ENCODE measurements at places on chromosomes 4 and X.
A peak's percentile ranks its signal among the peaks of the same experiment; 100 is the strongest.

GRCh38 chrX:111181951-111182350, 86.0 kb downstream of the PAK3 start:
- no peak for DNase-seq

DNA sequence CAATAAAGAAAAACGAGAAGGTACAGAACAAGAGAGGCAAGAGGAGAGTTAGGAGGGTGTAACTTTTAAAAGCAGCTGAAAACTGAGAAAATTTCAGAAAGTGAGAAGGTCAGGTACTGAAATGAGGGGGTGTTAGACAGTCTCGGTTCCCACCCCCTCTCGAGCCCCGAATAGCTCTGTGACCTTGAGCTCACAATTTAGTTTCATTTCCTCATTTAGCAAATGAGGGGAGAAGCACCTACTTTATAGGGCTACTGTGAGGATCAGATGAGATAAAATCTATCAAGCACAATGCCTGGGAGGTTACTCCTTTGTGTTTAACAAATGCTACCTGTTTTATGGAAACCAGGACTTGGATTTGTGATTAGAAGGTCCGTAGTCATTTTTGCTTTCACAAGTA, 4.9 kb downstream of the UGT8 start:
- DNase-seq = no peak

GRCh38 chr4:88938138-88938537, 118.8 kb downstream of the FAM13A start:
- DNase-seq = no peak

GRCh38 chrX:70196961-70197720, 19.9 kb downstream of the DGAT2L6 start:
- DNase-seq = peak; percentile 59

GRCh38 chrX:74449322-74449936, 28.1 kb downstream of the SLC16A2 start:
- DNase-seq = peak; percentile 18

- DNase-seq = no peak
Measured at GRCh38 chrX:47204970-47205369, 11.3 kb downstream of the UBA1 start.

GRCh38 chrX:154460326-154460725, 2.2 kb downstream of the PLXNA3 start:
- DNase-seq = no peak

- no peak for DNase-seq
Measured at GRCh38 chrX:69318651-69319340, 153.5 kb upstream of the PJA1 start.

GRCh38 chr4:40629401-40630334, at the start of gene RBM47:
TSS of gene RBM47 (minus strand) at chr4:40629864. CDS start at chr4:40438893, 190,971 bp downstream.
- peak; percentile 47 for DNase-seq

DNA sequence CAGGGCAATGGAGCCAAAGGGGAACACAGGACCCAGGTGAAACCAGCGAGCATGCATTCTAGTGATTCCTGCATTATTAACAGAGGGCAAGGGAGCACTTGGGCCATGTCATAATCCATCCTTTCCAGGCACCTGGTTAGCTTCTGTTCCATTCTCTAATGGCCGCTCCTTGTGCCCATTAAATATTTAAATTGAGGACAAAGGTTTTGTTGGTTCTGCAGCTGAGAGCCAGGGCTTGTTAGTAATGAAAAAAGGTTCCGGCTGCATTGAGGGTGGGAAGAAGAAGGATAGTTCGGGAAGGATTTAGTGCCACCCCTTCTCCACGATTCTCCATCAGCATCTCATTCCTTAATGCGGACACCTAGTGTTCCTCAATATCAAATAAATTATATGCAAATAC, 13.6 kb downstream of the SOD3 start:
- DNase-seq = no peak

GRCh38 chrX:47831788-47832187, 4.9 kb upstream of the ZNF81 start:
- DNase-seq = peak; percentile 53

DNA sequence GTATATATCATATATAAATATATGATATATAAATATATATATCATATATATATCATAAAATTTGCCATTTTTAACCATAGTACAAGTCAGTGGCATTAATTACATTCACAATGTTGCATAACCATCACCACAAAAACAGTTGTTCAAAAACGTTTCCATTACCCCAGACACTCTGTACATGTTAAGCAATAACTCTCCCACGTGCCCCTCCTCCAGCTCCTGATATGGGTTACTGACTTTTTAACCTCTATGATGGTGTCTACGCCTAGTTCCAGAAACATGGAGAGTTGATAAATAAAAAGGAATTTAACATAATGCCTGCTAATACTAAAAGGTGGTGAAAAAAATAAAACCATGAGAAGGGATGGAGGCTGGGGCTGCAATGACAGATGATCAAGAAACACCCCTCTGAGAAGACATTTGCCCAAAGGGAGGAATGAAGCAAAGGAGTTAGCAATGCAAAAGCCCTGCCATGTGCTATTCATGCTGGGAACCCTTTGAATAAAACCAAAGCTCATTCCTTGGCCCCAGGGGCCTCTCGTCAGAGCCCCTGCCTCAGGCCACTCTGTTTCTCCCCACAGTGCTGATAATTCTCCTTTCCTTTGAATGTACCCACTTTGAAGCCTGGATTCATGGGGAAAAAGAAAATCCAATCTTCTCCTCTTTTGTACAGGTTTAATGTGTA, 144.3 kb downstream of the NWD2 start:
- DNase-seq = no peak

GRCh38 chrX:107747596-107748161, 27.9 kb downstream of the TSC22D3 start:
- no peak for DNase-seq

GRCh38 chrX:69150281-69150960, 14.8 kb downstream of the PJA1 start:
- no peak for DNase-seq

- DNase-seq = no peak
Measured at GRCh38 chrX:131288738-131289511, at the start of gene IGSF1. TSS of gene IGSF1 (minus strand) at chrX:131289306. CDS start at chrX:131286674, 2,632 bp downstream.

DNA sequence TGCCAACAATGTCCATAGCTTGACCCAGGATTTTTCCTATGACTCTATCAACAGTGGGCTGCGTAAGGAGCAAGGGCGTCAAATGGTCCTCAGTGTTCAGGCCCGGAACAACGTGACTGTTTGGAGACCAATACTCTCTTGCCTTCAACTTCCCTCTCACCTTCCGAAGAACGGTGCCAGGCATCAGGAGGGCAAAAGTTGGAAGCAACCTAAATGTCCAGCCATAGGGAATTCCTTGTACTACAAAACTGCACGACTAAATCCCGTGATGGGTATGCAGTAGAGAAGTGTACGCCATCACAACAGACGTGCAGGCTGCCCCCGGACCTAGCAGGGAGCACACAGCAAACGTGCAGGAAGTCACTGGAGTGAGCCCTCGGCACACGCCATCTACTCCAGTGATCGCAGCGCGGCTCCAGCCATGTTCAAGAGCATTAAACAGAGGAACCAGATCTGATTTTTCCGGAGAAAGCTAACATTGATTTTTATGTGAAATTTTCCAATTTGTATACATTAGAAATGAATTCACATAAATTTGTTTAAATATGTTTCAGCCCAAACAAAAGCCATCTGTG, 79.0 kb downstream of the JAKMIP1 start:
- no peak for DNase-seq

- DNase-seq = no peak
Measured at GRCh38 chr4:38166768-38167167, 206.6 kb downstream of the PTTG2 start.

- DNase-seq = peak; percentile 22
Measured at GRCh38 chr4:72701987-72702819, 133.2 kb upstream of the ADAMTS3 start.

Data from activated CD4-positive, alpha-beta T cell treated with anti-CD3 and anti-CD28 coated beads, Interleukin-2, amount 50 U/mL, for 48 hours (primary cell).